Activated CD4-positive, alpha-beta T cell treated with anti-CD3 and anti-CD28 coated beads for 36 hours (primary cell): ENCODE measurements at places on chromosomes 12 and 14. TPM values are rescaled to one million over a fixed set of nuclear protein-coding genes. Genes with fewer than 3 reads are reported as not detected.

- no peaks in the 10 kb centered on the region for H3K36me3 ChIP-seq
- peak overlapping the region; percentile 65 for H3K4me3 ChIP-seq
- peaks cover 7% of the 10 kb centered on the region for H3K27me3 ChIP-seq
Observed at GRCh38 chr14:21768116-21768874, 94.7 kb upstream of the OR4E1 start.

GRCh38 chr12:104177663-104178501 lies 37.7 kb upstream of the TXNRD1 start:
- no peak overlapping the region for H3K4me3 ChIP-seq
- H3K27me3 ChIP-seq, result no peaks in the 10 kb centered on the region
- peak; percentile 33 for DNase-seq

Gene LMNTD1
- not detected for total RNA-seq

DNA sequence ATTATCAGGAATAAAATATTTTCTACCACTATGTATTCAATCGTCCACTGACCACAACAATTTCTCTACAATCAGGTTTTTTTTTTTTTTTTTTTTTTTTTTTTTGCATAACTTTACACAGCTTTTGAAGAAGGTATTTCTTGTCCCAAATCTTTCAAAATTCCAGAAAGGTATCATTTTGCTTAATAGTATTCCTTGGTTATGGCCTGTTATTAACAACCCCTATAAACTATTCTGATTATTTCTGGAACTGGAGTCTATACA lies 145.3 kb downstream of the ALX1 start:
- no peaks in the 10 kb centered on the region for H3K4me1 ChIP-seq
- peaks cover 2% of the 10 kb centered on the region for H3K27me3 ChIP-seq
- DNase-seq, result no peak

DNA sequence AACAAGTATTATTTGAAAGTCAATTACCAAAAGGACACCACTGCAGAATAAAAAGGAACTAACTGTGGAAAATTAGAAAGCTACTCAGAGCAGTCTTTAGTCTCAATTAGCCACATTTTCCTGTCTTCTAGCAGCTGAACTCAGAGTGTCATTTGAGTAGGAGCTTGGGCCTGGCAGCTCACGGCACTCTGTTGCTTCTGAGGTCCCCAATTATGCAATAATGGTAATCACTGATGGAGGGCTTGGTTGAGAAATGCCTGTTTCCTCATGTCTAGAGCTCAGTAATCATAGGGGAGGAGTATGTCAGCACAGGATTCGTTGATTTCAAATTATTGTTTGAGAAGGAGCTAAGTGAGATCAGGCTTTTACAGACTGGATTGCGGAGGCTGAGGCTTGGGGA lies 108.6 kb downstream of the VRK1 start:
- no peaks in the 10 kb centered on the region for H3K27me3 ChIP-seq
- no peak overlapping the region for H3K27ac ChIP-seq
- no peak for DNase-seq
- H3K4me1 ChIP-seq, result peaks cover 2% of the 10 kb centered on the region
- peaks cover 22% of the 10 kb centered on the region for H3K36me3 ChIP-seq
- H3K4me3 ChIP-seq, result no peak overlapping the region

GRCh38 chr12:122022393-122023338 lies 982 bp downstream of the BCL7A start:
- DNase-seq, result peak; percentile 64
- peak overlapping the region; percentile 56 for H3K27ac ChIP-seq
- peaks cover 5% of the 10 kb centered on the region for H3K4me1 ChIP-seq
- no peaks in the 10 kb centered on the region for H3K36me3 ChIP-seq
- peaks cover 13% of the 10 kb centered on the region for H3K27me3 ChIP-seq

- no peak overlapping the region for H3K4me3 ChIP-seq
- DNase-seq, result peak; percentile 76
- peaks cover 4% of the 10 kb centered on the region for H3K27me3 ChIP-seq
- H3K36me3 ChIP-seq, result no peaks in the 10 kb centered on the region
- H3K4me1 ChIP-seq, result peaks cover 27% of the 10 kb centered on the region
Observed at GRCh38 chr12:67804168-67804567, 155.6 kb downstream of the DYRK2 start.

GRCh38 chr14:90785876-90786450 lies 30.3 kb downstream of the TTC7B start:
- H3K27ac ChIP-seq, result no peak overlapping the region
- DNase-seq, result no peak
- H3K36me3 ChIP-seq, result no peaks in the 10 kb centered on the region
- H3K4me1 ChIP-seq, result no peaks in the 10 kb centered on the region
- H3K27me3 ChIP-seq, result no peaks in the 10 kb centered on the region
- no peak overlapping the region for H3K4me3 ChIP-seq

- H3K27me3 ChIP-seq, result no peaks in the 10 kb centered on the region
- DNase-seq, result no peak
- H3K36me3 ChIP-seq, result no peaks in the 10 kb centered on the region
- H3K27ac ChIP-seq, result no peak overlapping the region
- H3K4me1 ChIP-seq, result no peaks in the 10 kb centered on the region
- H3K4me3 ChIP-seq, result no peak overlapping the region
Observed at GRCh38 chr12:97375310-97375709, 87.3 kb upstream of the RMST start.

GRCh38 chr14:99628887-99629618 lies 15.9 kb upstream of the HHIPL1 start:
- no peak overlapping the region for H3K27ac ChIP-seq
- peak; percentile 83 for DNase-seq
- no peak overlapping the region for H3K4me3 ChIP-seq
- no peaks in the 10 kb centered on the region for H3K36me3 ChIP-seq

- no peak overlapping the region for H3K4me3 ChIP-seq
- H3K27ac ChIP-seq, result no peak overlapping the region
- H3K36me3 ChIP-seq, result no peaks in the 10 kb centered on the region
- H3K27me3 ChIP-seq, result peaks cover 16% of the 10 kb centered on the region
- DNase-seq, result no peak
- no peaks in the 10 kb centered on the region for H3K4me1 ChIP-seq
Observed at GRCh38 chr12:130988751-130989150, 35.0 kb downstream of the ADGRD1 start.

DNA sequence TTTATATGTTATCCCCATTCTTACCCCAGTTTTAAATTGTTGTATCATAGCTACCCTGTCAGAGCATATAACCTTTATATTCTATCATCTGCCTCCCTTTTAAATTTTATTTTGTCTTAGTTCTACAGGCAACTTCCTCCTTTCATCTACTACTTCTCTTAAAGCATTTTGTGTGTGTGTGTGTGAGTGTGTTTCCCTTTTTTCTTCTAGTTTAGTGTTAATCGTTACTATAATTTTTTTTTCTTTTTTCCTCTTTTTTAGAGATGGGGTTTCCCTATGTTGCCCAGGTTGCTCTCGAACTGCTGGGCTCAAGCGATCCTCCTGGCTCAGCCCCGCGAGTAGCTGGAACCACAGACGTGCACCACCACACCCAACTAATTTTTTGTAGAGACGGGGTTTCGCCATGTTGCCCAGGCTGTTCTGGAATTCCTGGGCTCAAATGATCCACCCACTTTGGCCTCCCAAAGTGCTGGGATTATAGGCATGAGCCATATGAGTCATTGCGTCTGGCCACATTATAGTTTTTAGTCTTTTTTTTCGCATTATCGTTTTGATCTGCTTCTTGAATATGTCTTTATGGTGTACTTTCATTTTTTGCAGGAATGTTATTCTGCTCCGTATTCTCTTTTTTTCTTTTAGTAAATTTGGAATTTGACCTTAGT lies 33.1 kb upstream of the FBXO34 start:
- H3K36me3 ChIP-seq, result no peaks in the 10 kb centered on the region
- H3K27me3 ChIP-seq, result peaks cover 16% of the 10 kb centered on the region
- H3K4me1 ChIP-seq, result no peaks in the 10 kb centered on the region
- DNase-seq, result no peak
- no peak overlapping the region for H3K4me3 ChIP-seq

- no peak overlapping the region for H3K4me3 ChIP-seq
- peaks cover 58% of the 10 kb centered on the region for H3K36me3 ChIP-seq
- DNase-seq, result no peak
- peaks cover 30% of the 10 kb centered on the region for H3K4me1 ChIP-seq
Observed at GRCh38 chr14:76806446-76806845, 6.2 kb downstream of the ANGEL1 start.

DNA sequence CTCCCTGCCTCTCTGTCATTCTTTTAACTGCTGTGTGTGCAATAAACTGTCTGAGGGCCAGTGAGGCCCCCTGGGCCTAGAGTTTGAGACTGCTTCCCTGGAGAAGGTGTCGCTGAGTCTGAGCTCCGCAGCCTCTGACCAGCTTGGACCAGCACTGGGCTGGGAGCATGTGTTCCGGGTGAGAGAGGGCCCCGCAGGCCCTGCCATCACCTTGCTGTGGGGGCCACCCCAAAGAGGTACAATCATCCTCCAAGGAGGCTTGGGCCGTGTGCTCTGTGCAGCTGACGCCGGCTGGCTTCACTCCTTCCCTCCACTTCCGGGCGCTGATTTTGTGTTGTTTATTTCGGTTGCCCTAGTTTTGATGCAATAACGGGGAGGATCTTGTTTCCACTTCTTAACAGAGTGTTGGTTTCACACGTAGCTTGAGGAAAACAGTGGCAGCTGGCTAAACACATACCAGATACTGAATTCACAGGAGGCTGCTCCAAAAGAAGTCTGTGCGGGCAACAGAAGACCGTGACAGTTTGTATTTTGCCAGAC lies 121.6 kb downstream of the TMEM132C start:
- no peak for DNase-seq
- H3K27me3 ChIP-seq, result no peaks in the 10 kb centered on the region
- H3K36me3 ChIP-seq, result no peaks in the 10 kb centered on the region
- no peak overlapping the region for H3K27ac ChIP-seq
- no peak overlapping the region for H3K4me3 ChIP-seq

- no peaks in the 10 kb centered on the region for H3K27me3 ChIP-seq
- peak; percentile 29 for DNase-seq
- no peak overlapping the region for H3K4me3 ChIP-seq
- H3K36me3 ChIP-seq, result peaks cover 42% of the 10 kb centered on the region
- no peak overlapping the region for H3K27ac ChIP-seq
- H3K4me1 ChIP-seq, result no peaks in the 10 kb centered on the region
Observed at GRCh38 chr12:12975322-12976077, 23.5 kb upstream of the GPRC5D start.

Gene OAS2
- 148 TPM for total RNA-seq

DNA sequence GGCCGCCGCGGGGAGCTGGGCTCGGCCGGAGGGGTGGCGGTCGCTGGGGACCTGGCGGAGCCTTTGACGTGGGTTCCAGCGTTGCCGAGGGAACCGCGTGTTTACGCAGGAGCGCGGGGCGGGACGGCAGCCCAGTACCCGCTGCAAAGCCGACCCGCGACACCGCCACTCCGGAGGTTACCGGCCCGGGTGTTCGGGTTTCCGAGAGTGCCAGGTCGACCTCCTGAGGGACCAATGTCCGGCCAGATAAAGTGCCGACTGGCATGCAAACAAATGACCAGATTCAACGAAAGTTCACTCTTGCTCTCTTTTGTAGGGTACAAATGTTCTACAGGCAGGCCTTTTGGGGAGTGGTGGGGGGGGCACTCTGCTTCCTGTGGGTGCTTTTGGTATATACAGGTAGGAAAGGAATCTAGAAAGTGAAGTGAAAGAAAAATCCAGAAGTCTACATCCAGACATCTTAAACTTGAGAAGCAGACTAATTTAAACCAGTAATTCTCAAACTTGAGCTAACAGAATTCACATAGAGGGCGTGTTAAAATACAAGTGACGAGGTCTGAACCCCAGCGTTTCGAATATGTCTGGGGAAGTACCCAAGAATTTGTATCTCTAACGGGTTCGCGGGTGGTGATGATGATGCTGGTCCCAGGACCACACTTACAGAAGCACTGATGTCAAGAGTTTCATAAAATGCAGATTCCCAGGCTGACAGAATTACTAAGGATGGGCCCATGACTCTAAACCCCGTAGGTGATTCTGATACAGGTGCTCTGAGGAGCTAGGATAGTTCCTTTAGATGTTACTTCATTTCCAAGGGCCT lies at the start of gene GPR135:
TSS of gene GPR135 (minus strand) at position 65 of the 820 bp plus-strand sequence. CDS start 154 bp downstream, outside the sequence.
- peaks cover 3% of the 10 kb centered on the region for H3K27me3 ChIP-seq
- H3K4me3 ChIP-seq, result peak within 1 kb of the TSS; percentile 73
- peak within 1 kb of the TSS; percentile 77 for H3K27ac ChIP-seq
- peaks cover 7% of the 10 kb centered on the region for H3K4me1 ChIP-seq
- DNase-seq, result peak; percentile 11

Gene ZNF641
- 5.6 TPM for total RNA-seq

- no peaks in the 10 kb centered on the region for H3K27me3 ChIP-seq
- H3K36me3 ChIP-seq, result no peaks in the 10 kb centered on the region
- DNase-seq, result no peak
- H3K4me1 ChIP-seq, result peaks cover 20% of the 10 kb centered on the region
Observed at GRCh38 chr12:50282721-50283228, 545 bp downstream of the LIMA1 start.

GRCh38 chr14:74508844-74509428 lies 15.4 kb downstream of the ISCA2 start:
- H3K4me1 ChIP-seq, result no peaks in the 10 kb centered on the region
- DNase-seq, result no peak
- H3K27ac ChIP-seq, result no peak overlapping the region
- H3K36me3 ChIP-seq, result no peaks in the 10 kb centered on the region
- no peak overlapping the region for H3K4me3 ChIP-seq

- DNase-seq, result no peak
- H3K27me3 ChIP-seq, result peaks cover 16% of the 10 kb centered on the region
- H3K4me3 ChIP-seq, result no peak overlapping the region
- H3K4me1 ChIP-seq, result no peaks in the 10 kb centered on the region
- no peaks in the 10 kb centered on the region for H3K36me3 ChIP-seq
Observed at GRCh38 chr12:27953348-27953747, 19.2 kb downstream of the PTHLH start.

Gene STAC3
- 2.5 TPM for total RNA-seq

GRCh38 chr12:87233671-87234070 lies 795.5 kb downstream of the C12orf50 start:
- no peak for DNase-seq
- H3K36me3 ChIP-seq, result no peaks in the 10 kb centered on the region
- H3K4me3 ChIP-seq, result no peak overlapping the region
- no peak overlapping the region for H3K27ac ChIP-seq
- no peaks in the 10 kb centered on the region for H3K4me1 ChIP-seq

- H3K4me1 ChIP-seq, result peaks cover 46% of the 10 kb centered on the region
- peak overlapping the region; percentile 90 for H3K27ac ChIP-seq
- peak; percentile 9 for DNase-seq
- no peaks in the 10 kb centered on the region for H3K27me3 ChIP-seq
Observed at GRCh38 chr12:25591144-25591543, 38.1 kb upstream of the LMNTD1 start.

DNA sequence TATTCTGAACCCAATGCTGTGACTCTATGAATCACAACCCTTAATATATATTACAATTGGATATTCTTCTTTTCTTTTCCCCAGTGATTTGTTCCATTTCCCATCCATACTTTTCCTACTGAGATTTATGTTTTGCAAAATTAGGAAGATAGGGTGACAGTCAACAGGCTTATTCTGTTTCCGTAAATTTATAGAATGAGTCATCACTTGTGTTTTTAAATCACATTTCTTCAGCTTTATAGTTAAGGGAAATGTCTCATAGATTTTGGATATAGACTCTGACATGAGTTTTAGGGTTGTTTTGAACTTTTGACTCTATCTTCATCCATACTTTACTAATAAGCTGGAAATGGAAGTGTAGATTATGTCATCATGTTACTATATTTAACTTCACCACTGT lies 661.6 kb upstream of the FBXO33 start:
- H3K27me3 ChIP-seq, result no peaks in the 10 kb centered on the region
- H3K4me3 ChIP-seq, result no peak overlapping the region
- H3K4me1 ChIP-seq, result no peaks in the 10 kb centered on the region
- H3K27ac ChIP-seq, result no peak overlapping the region
- no peaks in the 10 kb centered on the region for H3K36me3 ChIP-seq
- no peak for DNase-seq

Gene SLC2A14
- 0.19 TPM for total RNA-seq

Gene GARIN6
- not detected for total RNA-seq
